Stimulated activated CD4-positive, alpha-beta T cell treated with anti-CD3 and anti-CD28 coated beads, Interleukin-4, amount 100 ng/mL, for 1 hour (primary cell): ENCODE measurements at places on chromosomes 12 and 14.

- DNase-seq: no peak
Observed at GRCh38 chr12:130044991-130045621, 117.2 kb upstream of the FZD10 start.

DNA sequence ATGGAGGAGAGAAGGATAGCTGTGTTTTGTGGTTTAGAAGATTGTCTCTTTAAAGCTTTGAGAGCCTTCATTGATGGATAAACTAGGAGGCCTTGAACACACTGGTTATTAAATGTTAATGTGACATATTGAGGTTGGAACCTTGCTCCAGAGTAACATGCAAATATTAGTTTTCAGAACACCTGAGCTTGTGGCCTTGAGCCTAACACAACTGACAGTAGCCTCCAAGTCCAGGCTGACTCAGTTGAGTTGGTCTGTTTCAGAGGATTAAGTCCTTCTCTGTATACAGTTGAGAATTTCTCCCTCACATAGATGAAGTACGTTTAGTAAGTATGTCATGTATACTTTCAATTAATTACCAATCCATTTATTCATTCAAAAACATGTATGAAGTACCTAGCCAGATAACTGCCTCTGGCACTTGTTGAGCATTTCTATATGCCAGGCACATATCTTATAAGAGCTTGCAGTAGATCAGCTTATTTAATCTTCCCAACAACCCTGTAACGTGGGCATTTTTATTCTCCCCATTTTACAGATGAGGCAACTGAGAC is 63.5 kb downstream of the ELK3 start:
- DNase-seq: no peak

- DNase-seq: no peak
Observed at GRCh38 chr12:95393191-95393790, 80.7 kb upstream of the METAP2 start.

DNA sequence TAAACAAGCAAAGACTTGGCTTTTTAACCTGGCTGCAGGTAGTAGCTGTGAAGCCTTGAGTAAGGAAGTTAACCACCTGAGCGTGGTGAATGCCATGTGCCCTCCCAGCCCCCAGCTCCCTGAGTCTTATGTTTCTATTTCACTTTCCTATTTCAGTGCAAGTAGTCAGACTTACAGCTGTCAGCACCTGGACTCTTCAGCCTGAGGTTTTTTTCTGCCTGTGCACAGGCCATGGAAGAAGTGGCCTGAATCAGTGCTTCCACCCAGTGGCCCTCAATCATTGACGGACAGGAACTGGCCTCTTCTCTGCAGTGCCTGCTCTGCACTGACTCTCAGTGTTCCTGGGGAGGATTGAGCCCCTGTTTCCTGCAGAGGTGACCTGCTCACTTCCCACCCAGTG is 796.4 kb downstream of the MED13L start:
- DNase-seq: no peak

GRCh38 chr14:95482627-95483308 is 33.7 kb downstream of the SYNE3 start:
- DNase-seq: no peak

- no peak for DNase-seq
Observed at GRCh38 chr14:104516906-104517305, 62.7 kb upstream of the C14orf180 start.

DNA sequence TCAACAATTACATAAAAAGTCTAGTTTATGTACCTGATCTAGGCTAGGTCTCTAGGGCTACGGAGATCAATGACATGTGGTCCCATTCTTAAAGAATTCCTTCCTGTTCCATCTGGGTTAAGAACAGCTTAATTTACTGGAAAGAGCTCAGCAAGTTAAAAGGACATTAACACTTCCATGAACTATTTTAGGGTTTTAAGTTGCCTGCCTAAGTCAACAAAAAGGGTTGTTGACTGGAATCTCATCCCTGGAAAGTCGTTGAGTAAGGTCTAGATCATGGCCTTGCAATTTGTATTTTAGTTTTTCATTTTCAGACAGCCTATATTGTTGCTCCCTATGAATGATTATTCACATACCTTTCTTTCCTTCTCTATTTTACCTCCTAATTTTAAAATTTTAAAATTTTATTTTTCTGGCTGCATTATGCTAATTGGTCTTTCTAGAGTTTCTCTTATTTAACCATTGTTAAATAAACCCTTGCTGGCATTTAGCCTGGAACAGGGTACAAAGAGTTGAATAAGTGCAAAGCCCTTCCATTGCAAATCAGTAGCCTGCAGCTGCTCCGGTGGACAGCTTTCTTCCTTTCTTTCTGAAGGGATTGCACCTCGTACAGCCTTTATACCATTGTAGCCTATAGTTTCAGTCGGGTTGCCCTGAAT is 66.3 kb downstream of the VRK1 start:
- no peak for DNase-seq

- no peak for DNase-seq
Observed at GRCh38 chr12:14153803-14154202, 172.4 kb upstream of the GRIN2B start.

DNA sequence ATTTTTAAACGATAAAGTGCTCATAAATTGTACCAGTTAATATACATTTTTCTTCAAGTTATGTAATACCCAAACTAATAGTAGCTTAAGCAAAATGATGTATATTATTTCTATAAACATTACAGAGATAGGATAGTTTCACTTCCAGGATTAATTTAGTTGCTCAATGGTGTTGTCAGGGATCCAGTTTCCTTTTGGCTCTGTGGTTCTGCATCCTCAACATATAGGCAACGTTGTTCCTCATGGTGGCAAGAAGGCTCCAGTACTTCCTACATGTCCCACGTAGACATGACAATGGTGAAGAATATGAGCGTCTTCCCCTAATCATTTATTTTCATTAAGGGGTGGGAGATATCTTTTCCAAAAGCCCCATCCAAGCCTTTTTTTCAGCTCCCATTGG is 60.7 kb upstream of the DCD start:
- no peak for DNase-seq

- no peak for DNase-seq
Observed at GRCh38 chr12:33988913-33989312, 33.4 kb upstream of the ALG10 start.

DNA sequence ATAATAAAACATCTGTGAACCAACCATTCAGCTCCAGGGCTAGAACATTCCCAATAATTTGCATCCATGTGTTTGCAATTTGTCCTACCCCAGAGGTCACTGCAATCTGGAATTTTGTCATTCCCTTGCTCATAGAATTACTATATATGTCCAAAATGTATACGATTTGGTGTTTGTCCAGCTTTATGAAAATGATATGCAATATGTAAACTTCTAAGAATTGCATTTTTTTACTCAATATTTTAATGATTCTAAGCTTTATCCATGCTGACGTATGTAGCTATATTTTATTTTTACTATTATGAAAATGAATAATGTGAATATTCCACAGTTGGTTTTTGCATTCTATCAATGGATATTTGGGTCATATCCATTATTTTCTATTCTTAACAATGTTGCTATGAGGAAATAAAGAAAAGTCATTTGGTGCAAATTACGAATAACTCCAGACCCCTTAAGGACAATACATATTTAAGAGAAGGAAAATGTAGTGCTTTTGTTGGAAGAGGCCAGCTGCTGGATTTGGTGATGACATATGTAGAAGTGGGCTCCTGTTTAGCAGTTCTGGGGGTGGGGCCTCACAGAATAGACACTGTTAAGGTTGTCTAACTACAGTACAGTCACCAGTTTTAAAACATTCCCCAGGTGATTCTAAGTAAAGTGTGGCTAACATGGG is 139.4 kb downstream of the SLC38A4 start:
- DNase-seq: no peak

GRCh38 chr12:26648999-26649398 is 184.0 kb downstream of the ITPR2 start:
- DNase-seq: no peak
